ENCODE measurements at places on chromosomes 11 and 22. TPM values are rescaled to one million over a fixed set of nuclear protein-coding genes. Genes with fewer than 3 reads are reported as not detected.

The NXPE2 gene
- not detected for total RNA-seq

The JHY gene
- total RNA-seq = 1.3 TPM

The APOL4 gene
- total RNA-seq = 0.52 TPM

The CCDC116 gene
- 0.78 TPM for total RNA-seq

The IGLL5 gene
- total RNA-seq = not detected

The FREY1 gene
- 1.4 TPM for total RNA-seq

The TSSK2 gene
- not detected for total RNA-seq

The ARRB1 gene
- 19.3 TPM for total RNA-seq

The KIF18A gene
- 19.1 TPM for total RNA-seq

The CYB5R2 gene
- 4.5 TPM for total RNA-seq

The IGLL1 gene
- 0.21 TPM for total RNA-seq

The MRGPRG gene
- not detected for total RNA-seq

The GRIA4 gene
- not detected for total RNA-seq

The ADM gene
- 2.3 TPM for total RNA-seq

The KRTAP5-1 gene
- not detected for total RNA-seq

The RAB36 gene
- total RNA-seq = not detected

The TRIM48 gene
- total RNA-seq = not detected

The PLEKHA7 gene
- 50.2 TPM for total RNA-seq

The SMTNL1 gene
- total RNA-seq = not detected

The TNNI2 gene
- total RNA-seq = 0.27 TPM

The MOB2 gene
- total RNA-seq = 23.3 TPM

The IFITM5 gene
- total RNA-seq = not detected

The C11orf42 gene
- not detected for total RNA-seq

The RIMBP3B gene
- total RNA-seq = not detected

The RFPL1 gene
- total RNA-seq = not detected

The KRTAP5-7 gene
- total RNA-seq = 0.21 TPM

The CDHR5 gene
- not detected for total RNA-seq

The SLC5A12 gene
- not detected for total RNA-seq

The P2RX3 gene
- total RNA-seq = not detected

The HMBS gene
- total RNA-seq = 57.4 TPM

The MMP12 gene
- not detected for total RNA-seq

The NPAS4 gene
- 0.09 TPM for total RNA-seq

The ARVCF gene
- total RNA-seq = 3.9 TPM

The SLC22A25 gene
- not detected for total RNA-seq

The FAM227A gene
- total RNA-seq = 0.28 TPM

The SHISAL1 gene
- not detected for total RNA-seq

The OVOL1 gene
- total RNA-seq = 0.16 TPM

The INS gene
- total RNA-seq = not detected

The ANKK1 gene
- 0.11 TPM for total RNA-seq

The ANO1 gene
- not detected for total RNA-seq

The CNTF gene
- 4.0 TPM for total RNA-seq

The GAS2 gene
- total RNA-seq = 0.80 TPM

The SLC25A18 gene
- total RNA-seq = not detected

The NCAM1 gene
- total RNA-seq = not detected

The EFEMP2 gene
- 8.8 TPM for total RNA-seq

The ARHGEF17 gene
- 0.09 TPM for total RNA-seq
